CD8-positive, alpha-beta T cell (primary cell): ENCODE measurements at places on chromosomes 12 and 14. TPM values are rescaled to one million over a fixed set of nuclear protein-coding genes. Genes with fewer than 3 reads are reported as not detected.

PTPRQ gene
- total RNA-seq, result not detected

LLPH gene
- 30.9 TPM for total RNA-seq

SMCO2 gene
- not detected for total RNA-seq

RBM23 gene
- 141 TPM for total RNA-seq

CRACR2A gene
- 17.9 TPM for total RNA-seq

KCNH3 gene
- 3.1 TPM for total RNA-seq

KRT83 gene
- total RNA-seq, result not detected

PLCZ1 gene
- not detected for total RNA-seq

KLHL42 gene
- total RNA-seq, result 11.0 TPM

ZC2HC1C gene
- not detected for total RNA-seq

GRCh38 chr12:24113701-24114100, 164.2 kb upstream of the SOX5 start:
- DNase-seq, result no peak

DNA sequence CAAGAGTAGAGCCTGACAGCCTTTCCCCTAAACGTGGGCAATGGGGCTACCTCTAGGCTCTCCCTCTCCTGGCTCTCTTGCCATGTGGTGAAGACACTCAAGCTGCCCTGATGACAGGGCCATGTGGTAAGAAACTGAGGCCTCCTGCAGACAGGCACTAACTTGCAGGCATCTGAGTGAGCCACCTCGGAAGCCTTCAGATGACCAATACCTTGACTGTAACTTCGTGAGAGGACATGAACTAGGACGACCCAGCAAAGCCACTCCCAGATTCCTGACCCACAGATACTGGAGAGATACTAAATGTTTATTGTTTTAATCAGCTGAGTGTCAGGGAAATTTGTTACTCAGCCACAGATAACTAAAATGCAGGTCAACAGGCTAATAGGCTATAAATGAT, 96.4 kb downstream of the EFCAB11 start:
- no peak for DNase-seq

GRCh38 chr12:96352161-96352835, 47.9 kb downstream of the CDK17 start:
- no peak for DNase-seq

DNA sequence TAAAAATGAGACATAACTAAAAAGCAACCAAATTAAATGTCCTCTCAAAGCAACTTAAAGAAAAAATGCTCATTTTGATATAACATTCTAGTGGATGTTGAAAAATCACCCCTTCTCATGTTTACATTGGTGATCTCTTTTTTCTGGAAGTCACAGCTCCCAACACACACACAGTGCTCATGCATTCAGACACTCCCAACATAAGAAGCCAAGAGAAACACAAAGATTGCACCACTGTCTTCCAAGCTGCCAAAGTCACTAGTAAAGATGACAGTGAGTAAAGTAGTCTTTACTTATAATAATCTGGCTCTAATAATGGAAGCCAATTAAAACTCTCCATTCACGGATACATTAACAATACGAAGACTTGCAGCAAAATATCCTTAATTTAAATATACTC, 218.4 kb downstream of the NTF3 start:
- no peak for DNase-seq

- no peak for DNase-seq
Observed at GRCh38 chr12:24907464-24907863, 41.4 kb downstream of the BCAT1 start.

- peak; percentile 44 for DNase-seq
Observed at GRCh38 chr12:101759396-101760047, 20.3 kb upstream of the SYCP3 start.

- DNase-seq, result no peak
Observed at GRCh38 chr14:69360438-69361108, 37.5 kb downstream of the ERH start.

DNA sequence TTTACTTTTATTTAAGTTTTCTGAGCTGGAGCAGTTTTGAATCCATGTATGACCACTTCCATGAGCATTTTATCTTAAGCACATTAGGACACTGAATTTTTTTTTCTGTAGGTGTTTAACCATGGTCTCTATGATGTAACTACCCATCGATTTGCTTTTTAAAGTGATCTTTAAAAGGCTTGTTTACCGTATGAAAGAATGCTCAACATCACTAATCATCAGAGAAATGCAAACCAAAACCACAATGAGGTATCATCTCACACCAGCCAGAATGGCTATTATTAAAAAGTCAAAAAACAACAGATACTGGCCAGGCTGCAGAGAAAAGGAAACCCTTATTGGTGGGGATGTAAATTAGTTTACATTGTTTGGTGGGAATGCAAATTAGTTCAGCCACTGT, 23.0 kb downstream of the GLRX5 start:
- no peak for DNase-seq

DNA sequence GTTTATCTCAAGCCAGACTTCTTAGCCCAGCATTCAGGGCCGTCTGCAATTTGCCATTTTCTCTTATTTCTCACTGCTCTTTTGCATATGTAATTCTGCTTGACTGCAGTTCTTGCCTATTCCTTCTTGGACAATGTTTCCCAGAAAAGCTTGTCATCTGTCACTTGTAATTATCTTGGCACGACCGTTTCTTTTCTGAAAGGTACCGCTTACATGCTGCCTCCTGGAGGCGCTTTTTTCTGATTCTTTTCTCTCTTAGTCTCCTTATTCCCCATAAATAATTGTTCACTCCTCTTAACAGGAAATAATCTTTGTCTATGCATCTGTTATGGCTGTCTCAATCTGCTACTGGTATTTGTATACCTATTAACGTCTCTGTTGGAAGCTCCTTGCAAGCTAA, 1.2 kb upstream of the ALDH1L2 start:
- no peak for DNase-seq

GRCh38 chr12:71551529-71551928, 111.9 kb downstream of the LGR5 start:
- no peak for DNase-seq

GRCh38 chr12:2284321-2284813, 231.6 kb downstream of the CACNA1C start:
- DNase-seq, result no peak

- DNase-seq, result no peak
Observed at GRCh38 chr14:104100171-104101085, 14.9 kb downstream of the ASPG start.

DNA sequence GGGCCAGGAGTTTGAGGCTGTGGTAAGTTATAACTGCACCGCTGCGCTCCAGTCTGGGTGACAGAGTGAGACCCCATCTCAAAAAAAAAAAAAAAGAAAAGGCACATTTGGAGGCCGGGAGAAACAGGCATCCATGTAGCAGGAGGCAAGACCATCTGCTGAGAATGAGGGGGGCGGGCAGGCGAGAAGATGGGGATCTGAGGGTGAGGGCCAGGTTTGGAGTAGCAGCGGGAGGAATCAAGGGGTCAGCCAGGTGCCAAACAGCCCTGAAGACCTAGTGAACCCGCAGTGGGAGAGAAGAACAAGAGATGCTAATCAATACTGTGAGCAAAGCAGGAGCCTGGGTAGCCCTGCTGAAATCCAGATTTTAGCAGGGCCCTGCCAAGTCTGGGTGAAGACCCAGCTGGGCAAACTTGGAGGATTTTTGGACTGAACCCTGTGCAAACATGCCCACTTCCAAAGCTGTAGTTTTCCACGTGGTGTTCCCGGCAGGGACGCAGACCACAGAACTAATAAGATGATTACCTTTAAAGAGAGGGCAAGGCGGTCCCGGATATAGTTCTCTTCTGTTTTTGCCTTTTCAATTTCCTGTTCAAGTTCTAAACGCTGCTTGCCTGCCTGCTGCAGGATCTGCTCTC, 61.0 kb downstream of the NIN start:
- no peak for DNase-seq

DNA sequence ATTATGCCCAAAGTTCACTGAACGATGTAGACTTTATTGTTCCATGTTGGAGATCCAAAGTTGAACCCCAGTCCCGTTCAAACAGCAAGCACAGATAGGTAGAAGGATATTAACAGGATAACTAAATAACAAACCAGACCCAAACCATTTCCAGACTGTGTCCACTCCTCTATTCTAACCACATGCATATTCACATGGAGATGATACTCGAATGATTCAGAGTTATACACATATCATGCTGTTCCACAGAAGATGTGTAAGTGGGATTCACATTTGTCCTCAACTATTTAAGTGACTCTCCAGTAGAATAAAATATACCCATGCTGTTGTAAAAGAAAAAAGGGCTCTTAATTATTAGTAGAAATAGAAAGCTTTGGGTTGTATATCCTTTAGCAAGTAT, 185.9 kb downstream of the ITPR2 start:
- no peak for DNase-seq

DNA sequence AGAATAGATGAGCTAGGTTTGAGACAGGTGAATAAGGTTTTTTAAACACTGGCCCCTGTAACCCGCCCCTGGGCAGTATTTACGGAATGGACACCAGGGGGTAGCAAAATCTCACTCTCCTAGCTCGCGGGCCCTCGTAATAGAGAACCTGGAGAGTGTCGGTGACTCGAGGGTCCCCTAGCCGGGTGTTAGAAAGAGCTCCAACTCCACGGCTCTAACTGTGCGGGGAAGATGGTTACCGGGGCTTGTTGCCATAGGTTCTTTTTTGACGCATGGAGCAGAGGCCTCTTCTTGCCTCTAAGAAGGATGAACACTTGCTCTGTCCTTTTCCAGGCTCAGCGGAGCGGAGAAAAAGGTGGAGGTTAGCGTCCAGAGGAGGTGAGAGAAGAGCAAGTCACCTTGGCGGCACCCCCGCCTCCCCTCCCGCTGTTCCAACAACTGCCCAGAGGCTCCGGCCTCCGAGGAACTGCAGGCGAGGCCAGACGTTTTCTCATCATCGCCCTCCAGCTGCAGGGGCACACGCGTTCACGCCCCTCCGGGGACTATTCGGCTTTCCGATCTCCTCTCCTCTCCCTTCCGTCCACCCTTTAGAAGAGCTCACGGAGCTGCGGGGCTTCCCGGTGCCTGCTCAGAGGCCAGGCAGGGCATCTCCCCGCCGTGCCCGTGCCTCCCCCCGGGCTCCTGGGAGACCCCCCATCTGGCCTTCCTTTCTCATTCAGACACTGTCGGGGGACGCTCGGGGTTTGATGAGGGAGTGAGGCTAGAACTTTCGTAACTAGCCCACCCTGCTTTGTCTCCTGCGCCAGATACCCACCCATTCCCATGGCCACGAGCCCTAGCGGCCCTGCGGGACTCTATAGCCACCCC, 1.4 kb upstream of the ARHGEF40 start:
- peak; percentile 38 for DNase-seq

GRCh38 chr14:21036751-21037150, 2.1 kb upstream of the RNASE13 start:
- DNase-seq, result no peak

GRCh38 chr14:71597955-71598660, 334.1 kb upstream of the RGS6 start:
- DNase-seq, result no peak

DNA sequence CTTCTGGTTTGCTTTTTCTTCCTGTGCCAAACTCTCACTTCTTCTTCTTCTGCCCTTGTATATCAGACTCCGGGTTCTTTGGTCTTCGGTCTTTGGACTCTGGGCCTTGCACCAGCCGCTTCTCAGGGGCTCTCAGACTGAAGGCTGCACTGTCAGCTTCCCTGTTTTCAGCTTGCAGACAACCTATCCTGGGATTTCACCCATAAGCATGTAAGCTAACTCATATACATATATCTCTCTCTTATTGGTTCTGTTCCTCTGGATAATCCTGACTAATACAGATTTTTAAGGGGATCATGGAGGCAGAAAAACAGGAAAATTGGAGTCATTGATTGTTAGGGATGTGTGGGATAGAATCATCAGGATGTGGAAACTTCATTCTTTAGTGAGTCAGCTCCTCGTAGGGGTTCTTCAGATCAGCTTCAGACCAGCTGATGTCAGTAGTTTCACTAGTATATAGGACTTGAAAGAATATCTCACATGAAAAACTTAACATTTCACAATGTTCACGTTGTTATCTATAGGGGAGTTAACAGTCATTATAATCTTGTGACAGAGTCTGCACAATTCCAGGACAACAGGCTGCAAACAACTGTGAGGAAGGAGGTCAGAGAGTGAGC, 102.9 kb downstream of the RASSF9 start:
- DNase-seq, result no peak
